Sciatic nerve (tissue), 2 donors: ENCODE measurements at places on chromosomes 16 and 17.
A peak's percentile ranks its signal among the peaks of the same experiment; 100 is the strongest.

DNA sequence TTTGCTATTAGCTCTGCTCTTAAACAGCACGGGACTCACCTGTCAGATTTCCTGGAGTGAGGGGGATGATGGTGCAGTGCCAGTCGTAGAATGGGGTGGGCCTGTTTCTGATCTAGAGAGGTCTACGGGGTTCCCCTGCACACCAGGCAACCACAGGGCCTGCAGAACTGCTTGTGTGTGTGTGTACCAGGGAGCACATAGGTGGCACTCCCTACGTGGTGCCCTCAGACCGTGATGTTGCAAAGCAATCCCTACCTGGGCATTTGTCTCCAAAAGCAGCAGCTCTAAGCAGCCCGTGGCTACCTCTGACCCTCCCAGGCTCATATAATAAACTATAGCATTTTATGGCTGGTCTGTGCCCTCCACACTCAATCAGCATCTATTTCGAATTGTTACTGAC, 38.5 kb downstream of the MPRIP start:
- no peak for DNase-seq

- DNase-seq: no peak
Observed at GRCh38 chr16:3092501-3092941, 6.6 kb downstream of the ZSCAN10 start.

DNA sequence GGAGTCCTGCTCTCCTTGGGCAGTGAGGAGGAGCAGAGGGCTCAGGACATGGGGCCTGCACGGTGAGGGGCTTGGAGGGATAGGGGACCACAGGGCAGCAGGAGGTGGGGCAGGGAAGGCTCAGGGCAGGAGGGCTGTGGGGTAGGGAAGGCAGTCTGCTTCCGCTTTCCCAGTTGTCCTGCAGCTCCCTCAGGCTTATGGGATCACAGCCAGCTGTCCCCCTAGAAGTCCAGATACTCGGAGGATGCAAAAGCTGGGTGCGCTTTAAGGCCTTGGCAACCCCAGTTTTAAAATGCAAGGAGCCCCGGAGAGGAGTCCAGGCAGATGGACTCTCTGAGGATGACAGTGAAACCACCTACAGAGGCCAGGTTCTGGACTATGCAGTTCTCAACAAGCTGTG, 299.1 kb upstream of the FOXF1 start:
- peak; percentile 26 for DNase-seq

DNA sequence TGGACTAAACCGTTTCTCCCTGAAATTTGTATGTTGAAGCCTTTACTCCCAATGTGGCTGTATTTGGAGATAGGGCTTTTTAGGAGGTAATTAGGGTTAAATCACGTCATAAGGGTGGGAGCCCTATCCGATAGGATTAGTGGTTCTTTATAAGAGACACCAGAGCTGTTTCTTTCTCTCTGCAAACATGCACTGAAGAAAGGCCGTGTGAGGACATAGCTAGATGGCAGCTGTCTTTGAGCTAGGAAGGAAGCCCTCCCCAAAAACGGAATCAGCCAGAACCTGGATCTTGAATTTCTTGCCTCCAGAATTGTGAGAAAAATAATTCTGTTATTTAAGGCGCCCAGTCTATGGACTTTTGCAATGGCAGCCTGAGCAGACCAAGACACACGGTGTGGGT, 14.1 kb downstream of the ODF4 start:
- no peak for DNase-seq

DNA sequence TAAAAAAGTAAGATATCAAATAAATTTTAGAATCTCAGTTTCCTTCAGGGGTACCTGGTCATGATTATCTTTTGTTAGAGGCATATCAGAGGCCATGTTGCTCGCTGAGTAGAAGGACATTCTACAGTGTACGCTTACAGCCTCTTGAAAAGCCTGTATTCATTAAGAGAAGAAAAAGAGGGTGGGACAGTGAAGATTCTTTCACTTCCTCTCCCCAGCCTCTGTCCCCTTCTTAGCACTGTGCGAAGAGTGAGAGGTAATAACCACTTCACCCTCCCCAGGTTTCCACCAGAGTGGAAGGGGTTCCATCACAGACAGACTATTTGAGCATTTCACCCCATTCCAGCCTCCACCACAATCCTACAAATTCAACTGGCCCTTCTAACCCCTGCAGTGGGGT, 4.8 kb upstream of the LPO start:
- DNase-seq: no peak

GRCh38 chr17:49610883-49611584, 35.4 kb downstream of the NXPH3 start:
- DNase-seq: no peak

GRCh38 chr17:14792746-14793145, 472.4 kb downstream of the PMP22 start:
- DNase-seq: no peak

DNA sequence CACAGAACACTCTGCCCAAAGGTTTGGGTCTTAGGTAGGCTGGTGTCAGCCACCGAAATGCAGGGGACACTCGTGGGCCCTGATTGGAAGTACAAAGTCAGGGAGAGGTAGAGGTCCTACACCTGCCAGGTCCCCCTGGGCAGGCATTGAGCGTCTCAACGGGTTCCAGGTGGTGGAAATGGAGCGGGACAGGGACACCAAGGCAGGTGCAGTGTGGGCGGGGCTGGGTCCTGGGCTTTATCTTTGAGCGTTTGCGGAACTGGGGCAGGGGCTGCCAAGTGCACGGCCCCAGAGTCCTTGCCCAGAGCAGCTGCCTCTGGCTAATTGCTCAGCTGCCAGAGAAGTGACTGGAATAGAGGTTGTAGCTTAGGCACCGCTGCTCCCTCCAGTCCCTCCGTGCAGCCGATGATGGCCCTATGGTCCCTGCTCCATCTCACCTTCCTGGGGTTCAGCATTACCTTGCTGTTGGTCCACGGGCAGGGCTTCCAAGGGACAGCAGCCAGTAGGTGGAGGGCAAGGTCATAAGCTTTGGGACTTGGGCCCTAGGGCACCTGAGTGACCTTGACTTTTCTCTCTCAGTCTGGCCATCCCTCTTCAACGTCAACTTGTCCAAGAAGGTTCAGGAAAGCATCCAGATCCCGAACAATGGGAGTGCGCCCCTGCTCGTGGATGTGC, at the start of gene ZACN:
Gene ZACN (plus strand): TSS at position 323 of the 675 bp plus-strand sequence. CDS start 83 bp downstream, at position 406.
- peak; percentile 54 for DNase-seq

- DNase-seq: no peak
Observed at GRCh38 chr16:57781349-57781740, 20.9 kb downstream of the KIFC3 start.

DNA sequence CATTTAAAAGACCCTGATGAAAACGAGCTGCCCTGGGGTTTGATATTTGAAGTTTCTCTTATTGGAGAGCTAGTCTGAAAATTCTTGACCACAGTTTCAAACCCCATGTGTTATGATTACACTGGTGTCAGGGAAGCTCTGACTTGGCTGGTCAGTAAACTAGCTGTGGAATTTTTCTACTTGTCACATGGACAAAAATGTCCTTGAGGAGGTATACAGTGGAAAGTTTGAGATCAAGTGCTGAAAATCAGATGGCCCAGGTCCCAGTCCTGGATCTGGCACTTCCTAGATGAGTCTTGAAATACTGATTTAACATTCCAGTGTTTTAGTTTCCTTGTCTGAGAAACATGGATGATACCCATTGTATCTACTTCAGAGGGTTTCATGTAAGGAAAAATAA, 30.7 kb upstream of the SOX9 start:
- no peak for DNase-seq

DNA sequence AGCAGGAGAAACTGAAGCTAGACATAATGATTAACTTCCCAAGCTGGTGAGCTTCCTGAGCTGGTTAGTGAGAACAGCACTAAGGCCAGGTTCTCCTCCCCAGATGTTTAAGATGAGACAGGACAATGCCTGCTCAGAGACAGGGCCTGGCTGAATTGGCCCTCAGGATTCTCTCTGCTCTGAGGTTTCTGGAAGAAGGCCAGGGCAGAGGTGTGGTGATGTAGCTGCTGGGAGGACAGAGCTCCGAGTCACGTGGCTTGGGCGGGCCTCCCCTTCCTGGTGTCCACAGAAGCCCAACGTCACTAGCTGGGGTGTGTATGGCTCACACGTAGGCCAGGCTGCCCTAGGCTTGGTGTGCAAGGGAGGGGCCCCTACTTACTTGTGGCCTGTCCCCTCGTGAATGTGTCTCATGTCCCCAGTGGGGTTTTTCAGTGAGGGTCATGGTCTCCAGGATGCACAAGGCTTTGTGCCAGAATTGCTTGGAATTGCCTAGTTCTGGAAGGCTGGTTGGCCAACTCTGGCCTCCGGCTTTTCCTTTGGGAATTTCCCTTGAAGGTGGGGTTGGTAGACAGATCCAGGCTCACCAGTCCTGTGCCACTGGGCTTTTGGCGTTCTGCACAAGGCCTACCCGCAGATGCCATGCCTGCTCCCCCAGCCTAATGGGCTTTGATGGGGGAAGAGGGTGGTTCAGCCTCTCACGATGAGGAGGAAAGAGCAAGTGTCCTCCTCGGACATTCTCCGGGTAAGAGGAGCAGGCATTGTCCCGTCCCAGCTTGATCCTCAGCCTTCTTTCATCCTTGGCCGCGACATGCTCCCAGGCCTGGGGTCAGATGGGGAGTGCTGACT, 3.4 kb downstream of the NOD2 start:
- peak; percentile 82 for DNase-seq

DNA sequence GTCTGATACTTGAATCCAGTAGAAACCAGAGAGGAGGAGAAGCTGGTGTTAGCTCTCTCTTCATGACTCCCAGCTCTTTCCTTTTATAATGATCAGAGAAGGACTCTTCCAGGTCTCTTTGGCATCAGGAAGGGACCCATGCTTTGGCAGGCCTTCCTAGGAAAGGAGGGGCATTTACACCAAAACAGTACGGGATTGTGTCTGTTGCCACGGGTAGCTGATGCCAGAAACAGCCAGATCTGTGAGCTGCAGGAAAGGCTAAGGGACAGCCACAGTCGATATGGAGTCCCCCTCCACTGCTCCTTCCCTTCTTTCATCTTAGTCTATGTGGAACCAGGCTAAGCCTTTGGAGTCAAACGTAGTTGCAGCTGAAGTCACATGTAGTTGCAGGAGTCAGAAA, 9.3 kb downstream of the CEP295NL start:
- DNase-seq: no peak

GRCh38 chr16:29982560-29983419, 9.1 kb downstream of the TAOK2 start:
- DNase-seq: peak; percentile 42

DNA sequence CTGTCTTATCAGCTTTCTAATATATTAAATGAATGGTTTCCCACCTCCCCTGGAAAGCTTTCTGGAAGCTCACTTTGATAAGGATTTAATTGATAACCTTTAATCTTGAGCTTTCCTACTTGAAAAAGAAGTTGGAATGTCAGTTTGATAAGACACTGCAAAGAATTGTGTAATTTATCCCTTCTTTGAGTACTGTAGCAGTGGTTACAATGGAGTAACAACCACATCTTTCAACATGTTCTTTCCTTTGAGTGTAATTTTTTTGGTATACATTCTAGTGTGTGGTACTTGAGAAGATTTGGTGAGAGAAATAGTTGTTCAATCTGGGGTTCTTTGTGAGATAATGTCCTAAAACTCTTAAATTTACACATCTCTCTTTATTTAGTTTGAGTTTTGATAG, 43.4 kb downstream of the CPD start:
- DNase-seq: no peak

DNA sequence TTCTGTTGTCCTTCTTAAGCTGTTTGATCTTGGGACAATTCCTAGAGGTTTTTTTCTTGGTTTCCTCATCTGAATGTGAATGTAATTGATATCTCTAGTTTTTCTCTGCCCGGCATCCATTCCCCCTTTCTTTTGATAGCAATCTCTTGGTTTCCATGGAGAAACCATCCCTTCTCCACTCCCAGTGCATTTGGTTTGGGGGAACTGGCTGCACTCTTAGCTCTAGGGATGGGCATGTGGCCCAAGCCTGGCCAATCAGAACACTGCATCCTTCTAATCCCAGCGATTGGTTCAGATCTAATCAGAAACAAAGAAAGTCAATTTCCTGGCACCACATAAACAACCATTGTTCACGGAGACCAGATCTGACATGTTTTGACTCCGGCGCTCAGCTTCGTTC, 45.1 kb downstream of the IRX3 start:
- DNase-seq: no peak

GRCh38 chr16:21684199-21684598, 20.4 kb downstream of the OTOA start:
- peak; percentile 56 for DNase-seq

DNA sequence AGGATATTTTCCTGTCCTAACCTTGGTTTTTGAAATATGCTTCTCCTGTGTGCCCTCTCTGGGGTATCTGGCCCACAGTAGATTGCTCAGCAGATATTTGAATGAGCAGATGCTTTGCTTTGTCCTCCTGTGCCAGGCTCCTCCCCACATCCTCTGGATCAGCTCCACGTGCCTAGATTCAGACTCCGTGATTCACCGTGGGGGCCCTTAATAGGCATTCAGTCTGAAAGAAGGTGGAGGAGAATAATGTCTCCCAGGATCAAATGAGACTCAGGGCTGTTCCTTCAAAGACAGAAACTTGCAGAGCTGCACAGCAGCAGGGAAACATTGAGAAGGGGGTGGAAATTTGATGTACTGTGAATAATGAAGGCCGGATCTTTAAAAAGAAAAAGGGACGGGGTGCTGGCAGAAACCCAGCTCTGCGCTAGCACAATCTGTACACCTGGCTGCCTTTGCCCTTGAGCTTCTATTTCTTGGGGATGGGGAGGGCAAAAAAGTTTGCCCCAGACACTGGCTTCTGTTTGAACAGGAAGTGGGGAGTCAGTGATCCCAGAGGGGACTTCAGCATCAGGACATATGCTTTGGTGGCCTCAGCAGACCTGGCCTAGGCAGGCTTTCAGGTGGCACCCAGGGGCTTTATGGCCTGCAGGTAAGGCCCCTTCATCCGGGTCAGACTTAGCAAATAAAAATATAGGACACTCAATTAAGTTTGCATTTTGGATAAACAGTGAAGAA, 15.9 kb upstream of the SLC12A3 start:
- no peak for DNase-seq

DNA sequence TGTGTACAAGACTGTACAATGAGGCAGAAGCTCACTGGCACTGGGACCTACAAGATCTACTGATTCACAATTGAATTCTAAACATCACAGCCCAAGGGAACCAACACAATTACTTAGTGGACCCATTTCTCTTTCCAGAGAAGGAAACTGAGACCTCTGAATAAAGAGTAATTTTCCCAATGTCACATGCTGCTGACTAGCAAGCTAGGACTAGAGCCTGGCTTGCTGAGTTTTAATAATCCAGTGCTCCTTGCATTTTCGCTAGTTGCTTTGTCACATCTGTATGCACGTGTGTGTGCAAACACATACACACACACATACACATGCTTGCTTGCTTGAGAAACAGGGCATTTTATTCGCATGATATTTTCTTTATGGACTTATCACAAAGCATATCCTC, 3.9 kb upstream of the LPO start:
- no peak for DNase-seq
